NCI-H1105 (cell line): ENCODE measurements at places on chromosomes 2 and 18.

DNA sequence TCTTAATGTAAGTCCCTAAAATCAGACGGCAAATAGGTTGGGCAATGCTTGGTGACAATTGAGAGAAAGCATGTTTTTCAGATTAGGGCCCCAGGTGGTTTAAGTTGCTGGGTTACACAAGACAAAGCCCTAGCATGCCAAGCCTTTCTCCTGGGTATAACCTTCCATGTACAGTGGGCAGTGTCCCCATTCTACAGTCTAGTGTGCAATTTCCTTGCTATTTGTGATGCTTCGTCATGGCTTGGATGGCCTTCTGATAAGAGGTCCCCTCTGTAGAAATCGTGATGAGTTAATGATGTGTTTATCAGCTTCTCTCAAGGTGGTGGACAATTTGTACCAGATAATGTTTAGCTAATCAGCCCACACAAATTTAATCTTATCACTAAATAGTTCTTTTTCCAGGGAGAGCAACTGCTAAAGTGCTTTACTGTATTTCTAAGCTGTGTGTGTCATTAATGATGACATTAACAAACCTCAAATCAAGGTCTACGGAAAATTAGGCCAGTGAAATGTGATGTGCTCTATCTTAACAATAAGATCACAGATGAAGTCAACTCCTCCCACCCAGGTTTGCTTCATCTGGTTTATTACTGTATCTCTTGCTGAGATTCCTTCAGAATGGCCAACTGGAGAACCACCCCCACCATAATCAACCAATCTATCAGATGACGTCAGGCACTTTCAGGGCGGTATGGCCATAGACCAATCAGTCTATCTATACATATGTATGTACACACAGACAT lies 61.7 kb downstream of the PLB1 start:
- DNase-seq = no peak

GRCh38 chr18:7807936-7808453 lies 240.9 kb downstream of the PTPRM start:
- DNase-seq = no peak

DNA sequence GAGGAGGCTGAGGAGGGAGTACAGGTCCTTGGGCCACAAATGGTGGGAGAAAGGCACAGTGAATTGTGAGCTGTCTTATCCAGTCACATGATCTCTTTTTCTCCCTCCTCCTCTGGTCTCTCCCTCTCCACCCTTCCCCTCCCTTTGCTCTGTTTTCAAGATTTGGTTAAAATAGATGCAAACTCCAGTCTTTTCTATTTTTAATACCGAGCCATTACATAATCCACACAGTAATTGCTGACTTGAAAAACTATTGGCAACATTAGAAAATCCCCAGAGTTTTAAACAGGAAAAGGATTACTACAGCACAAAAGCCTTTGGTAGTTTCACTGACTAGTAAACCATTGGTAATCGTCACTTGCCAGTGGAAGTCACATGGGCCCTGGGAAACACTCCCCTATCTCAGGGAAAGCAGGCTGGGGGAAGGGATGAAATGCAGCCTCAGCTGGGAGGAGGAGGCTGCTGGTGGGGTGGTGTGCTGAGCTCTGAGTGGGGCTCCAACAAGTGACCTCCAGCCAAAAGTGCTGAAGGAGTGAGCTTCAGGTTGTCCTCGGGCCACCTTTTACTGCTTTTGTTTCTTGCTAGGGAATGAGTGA lies 57.4 kb upstream of the PCBP1 start:
- no peak for DNase-seq

DNA sequence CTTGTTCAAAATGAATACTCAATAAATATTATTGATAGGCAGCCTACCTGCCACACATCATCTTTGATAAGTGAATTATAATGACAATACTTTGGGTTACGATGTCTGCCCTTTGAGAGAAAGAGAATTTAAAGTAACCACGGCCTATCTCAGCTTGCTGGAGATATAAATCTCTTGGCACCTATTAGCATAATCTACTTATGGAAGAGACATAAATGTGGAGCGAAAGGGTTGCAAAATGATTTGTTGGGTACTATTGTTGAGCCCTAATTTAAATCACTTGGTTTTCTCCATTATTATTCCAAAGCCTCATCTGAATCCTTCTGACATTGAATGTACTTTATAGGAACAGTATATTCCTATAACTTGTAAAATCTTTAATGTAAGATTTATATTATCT lies 520.1 kb downstream of the DPP10 start:
- no peak for DNase-seq

GRCh38 chr18:76834379-76834778 lies 12.0 kb downstream of the ZNF236 start:
- no peak for DNase-seq

DNA sequence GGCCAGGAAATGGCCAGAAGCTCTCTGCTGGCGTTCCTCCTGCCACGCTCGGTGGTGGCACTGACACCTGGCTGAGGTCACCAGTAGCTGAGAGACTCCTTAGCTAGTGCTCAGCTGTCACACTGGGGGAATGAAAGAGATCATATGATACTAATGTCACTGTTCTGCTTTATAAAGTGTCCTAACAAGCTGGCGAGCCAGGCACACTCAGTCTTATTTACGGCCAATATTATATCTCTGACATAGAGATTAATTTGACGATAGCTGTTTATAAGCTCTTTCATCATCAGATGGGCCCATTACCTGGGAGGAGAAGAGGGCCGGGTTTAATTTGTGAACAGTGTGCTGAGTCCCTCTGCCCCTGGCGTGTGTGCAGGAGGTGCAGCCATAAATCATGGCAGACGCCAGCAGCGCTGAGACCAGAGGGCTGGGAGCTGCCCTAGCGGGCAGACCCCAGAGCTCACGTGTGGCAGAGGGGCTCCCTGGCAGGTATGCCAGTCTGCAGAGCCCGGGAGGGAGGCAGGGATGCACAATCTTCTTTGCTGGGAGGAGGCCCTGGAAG lies 246.5 kb downstream of the HAUS1 start:
- no peak for DNase-seq

DNA sequence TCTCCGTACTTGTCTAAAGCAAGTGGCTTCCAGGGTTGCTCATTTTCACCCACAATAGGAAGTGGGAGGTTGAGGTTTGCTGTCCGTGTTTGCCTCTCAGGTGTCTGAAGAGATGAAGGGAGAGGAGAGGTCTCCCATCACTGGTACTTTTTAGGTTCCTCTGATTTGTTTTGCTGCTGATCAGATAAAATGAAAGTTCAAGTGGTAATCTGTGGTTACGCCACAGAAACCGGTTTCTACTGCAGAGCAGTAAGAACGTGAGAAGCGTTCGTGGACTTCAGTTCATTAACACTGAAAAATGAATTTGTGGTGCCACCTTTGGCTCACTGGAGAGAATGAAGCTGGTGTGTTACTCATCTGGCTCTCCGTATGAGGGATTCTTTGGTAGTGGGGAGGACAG lies 118.2 kb downstream of the GBX2 start:
- DNase-seq = no peak

DNA sequence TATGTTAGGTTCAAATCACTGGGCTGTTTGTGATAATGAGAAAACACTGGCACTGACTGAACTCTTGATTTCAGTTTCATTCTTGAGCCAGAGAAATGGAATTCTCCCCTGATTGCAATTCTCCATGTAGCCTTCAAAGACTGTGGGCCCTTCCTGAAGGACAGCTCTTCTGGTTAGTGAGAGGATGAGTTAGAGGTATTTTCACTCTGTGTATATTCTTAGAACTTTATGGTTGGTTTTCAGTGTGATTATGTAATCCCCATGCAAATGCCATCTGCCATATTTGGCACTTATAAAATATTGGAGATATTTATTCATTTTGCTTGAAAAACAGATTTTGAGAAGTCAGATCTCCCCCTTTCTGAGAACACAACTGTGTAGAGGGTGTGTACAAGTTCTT lies 323.7 kb downstream of the SLC4A3 start:
- no peak for DNase-seq

DNA sequence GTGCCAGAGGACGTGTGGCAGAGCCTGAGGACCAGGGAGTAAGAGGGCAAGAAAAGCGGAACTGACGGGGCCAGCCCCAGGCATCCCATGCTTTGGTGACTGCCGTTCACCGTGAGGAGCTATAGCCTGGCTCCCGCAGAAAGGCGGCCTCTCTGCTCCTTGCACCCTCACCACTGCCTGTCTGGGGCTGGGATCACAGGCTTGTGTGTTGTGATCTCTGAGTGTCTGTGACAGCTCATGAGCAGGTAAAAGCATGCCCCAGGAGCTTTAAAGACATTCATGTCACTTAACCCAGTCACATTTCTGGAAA lies 266.8 kb upstream of the RAB6C start:
- DNase-seq = no peak

- DNase-seq = peak; percentile 49
These were observed 13.0 kb downstream of the KIF5C start for GRCh38 chr2:148888003-148888501.

DNA sequence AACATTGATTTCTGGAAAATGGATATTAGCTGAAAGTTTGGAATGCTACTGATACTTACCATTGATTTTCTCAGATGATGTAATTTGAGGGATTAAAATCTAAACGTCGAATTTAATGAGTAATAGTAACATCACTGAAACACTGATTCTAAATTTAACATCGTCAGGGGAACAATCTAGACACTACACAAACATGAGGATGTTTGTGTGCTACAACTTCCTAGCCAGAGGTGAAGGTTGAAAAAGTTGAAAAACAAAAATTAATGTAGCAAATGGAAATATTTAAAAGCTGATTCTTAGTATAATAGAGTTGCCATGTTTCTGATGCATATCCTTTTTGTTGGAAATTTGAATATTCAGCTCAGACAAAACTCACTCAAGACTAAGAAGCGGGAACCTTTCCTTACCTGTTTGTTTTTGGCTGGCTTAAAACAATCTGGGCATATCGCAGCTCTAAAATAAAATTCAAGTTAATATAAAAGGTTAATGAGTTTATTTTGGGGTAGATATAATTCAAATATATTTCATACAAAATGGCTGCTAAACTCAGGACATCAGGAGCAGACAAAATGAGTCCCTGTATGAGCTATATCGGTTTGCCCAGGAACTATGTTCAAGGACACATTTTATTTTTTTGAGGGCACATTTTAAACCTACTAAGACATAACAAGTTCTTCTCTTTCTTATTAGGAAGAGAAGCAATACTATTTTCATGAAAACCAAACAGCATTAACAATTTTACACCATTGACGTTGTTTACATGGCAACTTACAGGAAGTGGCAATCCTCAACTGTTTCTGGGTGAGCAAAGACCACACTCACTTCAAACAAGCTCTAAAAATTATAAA lies 52.6 kb upstream of the PEX13 start:
- no peak for DNase-seq

- peak; percentile 85 for DNase-seq
These were observed at the start of gene OBSL1 for GRCh38 chr2:219571311-219572236. TSS of gene OBSL1 (minus strand) at chr2:219571539. CDS start at chr2:219571232, 307 bp downstream.

GRCh38 chr2:9547262-9547991 lies 8.2 kb downstream of the ADAM17 start:
- DNase-seq = no peak

DNA sequence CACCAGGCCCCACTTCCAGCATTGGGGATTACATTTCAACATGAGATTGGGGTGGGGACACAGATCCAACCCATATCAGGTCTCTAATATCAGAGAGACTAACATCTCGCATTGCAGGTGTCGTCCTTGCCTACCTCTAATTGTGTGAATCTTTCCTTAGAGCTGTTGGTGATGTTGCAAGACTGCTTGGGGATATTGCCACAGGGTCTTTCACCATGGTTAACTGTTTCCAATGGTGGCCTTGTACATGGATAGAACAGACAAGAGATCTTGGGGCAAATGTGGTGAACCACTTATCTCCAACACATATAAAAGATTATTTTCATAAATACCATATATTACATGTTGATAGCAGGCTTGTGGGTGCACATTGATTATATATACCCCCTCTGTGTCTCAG lies 270.3 kb upstream of the LINC00305 start:
- no peak for DNase-seq

- DNase-seq = no peak
These were observed 332.1 kb upstream of the TCF4 start for GRCh38 chr18:55920063-55920462.

GRCh38 chr2:29251406-29251805 lies 136.2 kb downstream of the CLIP4 start:
- no peak for DNase-seq

DNA sequence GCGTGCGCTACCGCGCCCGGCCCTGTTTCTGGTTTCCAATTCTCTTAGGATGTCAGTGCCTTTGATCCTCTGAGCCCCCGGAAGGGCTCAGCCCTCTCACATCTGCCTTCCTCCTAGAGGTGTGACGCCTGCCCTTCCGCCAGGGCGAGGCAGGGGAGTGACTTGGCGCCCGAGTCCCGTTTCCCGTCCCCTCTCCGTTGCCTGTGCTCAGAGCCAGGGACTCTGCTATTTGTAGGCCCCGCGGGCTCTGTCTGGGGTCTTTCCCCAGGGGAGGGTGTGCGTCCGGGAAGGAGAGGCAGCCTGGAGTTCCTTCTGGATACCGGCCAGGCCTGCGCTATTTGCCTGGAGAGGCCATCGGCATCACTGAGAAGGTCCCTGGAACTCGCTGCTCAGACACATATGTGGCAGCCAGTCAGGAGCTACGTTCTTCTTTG lies 103.7 kb upstream of the TAF1B start:
- no peak for DNase-seq

GRCh38 chr2:241649404-241649803 lies 11.9 kb downstream of the ATG4B start:
- no peak for DNase-seq

DNA sequence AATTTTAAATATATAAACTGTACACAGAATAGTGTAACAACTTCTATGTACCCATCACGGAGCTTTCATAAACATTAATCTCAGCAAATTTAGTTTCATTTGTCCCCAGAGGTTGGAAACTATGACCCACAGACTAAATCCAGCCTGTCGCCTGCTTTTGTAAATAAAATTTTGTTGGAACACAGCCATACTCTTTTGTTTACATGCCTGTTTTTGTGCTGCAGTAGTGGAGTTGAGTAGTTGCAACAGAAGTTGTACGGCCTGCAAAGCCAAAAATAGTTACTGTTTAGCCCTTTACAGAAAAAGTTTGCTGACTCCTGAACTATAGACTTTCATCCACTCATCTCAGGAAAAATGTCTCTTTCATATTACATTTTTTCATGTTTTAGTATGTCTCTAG lies 39.8 kb downstream of the RBM45 start:
- peak; percentile 11 for DNase-seq

GRCh38 chr2:133452583-133452982 lies 115.7 kb downstream of the NCKAP5 start:
- no peak for DNase-seq

GRCh38 chr2:68475576-68475975 lies 8.2 kb downstream of the APLF start:
- DNase-seq = no peak

DNA sequence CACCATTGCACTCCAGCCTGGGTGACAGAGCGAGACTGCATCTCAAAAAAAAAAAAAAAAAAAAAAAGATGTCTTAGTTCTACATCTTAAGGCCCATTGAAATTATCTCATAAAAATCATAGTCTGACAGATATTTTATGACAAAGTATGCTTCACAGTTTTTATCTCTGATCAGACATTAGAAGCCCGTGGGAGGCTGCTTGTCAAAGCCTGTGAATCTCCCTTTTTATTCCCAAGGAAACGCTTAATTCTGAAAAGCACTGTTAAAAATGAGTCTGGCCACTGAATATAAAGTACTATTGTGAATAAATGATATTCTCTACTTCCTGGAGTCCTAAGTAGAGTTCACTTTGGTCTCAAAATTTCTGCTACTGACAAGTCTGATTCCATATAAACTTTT lies 71.1 kb downstream of the ZDBF2 start:
- DNase-seq = no peak

GRCh38 chr2:219997341-219997851 lies 370.0 kb downstream of the SLC4A3 start:
- DNase-seq = peak; percentile 1
